ENCODE measurements at places on chromosomes 3 and 15.

- DNase-seq: no peak
Measured at GRCh38 chr3:141071681-141072260, 20.6 kb downstream of the SPSB4 start.

DNA sequence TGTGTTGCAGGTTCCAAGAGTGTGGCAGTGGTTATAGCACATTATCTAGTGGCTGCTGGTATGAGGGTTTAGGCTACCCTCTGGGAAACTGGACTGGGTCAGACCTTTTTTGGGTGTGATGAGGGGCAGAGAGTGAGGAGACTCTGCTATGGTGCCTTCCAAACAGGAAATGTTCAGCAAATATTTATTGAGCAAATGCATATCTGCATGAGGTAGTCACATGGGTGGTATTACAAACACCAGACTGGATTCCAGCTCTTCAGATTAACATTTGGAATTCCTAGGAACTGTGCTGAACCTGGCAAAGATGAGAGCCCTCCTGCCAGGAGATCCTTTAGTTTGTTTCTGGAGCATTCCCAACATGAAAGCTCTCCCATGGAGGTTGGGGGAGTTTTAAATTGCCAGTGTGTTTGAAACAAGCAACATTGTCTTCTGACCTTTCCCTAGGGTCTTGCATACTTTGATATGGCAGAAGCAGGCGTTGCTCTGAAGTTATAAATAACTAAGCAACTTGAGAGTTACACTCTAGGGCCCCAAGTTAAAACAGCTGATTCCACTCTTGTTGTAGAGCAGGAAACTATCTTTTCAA is 341.2 kb upstream of the C2CD4B start:
- DNase-seq: peak; percentile 56

DNA sequence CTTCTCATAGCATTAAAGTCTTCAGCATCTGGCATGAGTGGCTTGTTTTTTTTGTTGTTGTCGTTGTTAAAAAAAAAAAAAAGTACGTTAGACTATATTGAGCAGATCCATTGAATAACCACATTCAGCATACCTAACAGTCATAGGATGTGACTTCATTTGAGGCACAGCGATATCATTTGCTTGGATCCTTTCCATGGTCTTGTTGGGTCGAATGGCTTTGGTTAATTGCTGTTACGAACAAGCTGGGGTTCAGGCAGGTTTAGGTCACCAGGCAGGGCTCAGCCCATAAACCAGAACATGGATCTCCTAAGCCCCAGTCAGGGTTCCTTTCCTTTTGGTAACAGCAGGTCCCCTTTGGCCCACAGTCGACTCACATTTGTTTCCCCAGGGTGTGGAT is 76.2 kb downstream of the POLR2M start:
- DNase-seq: no peak

DNA sequence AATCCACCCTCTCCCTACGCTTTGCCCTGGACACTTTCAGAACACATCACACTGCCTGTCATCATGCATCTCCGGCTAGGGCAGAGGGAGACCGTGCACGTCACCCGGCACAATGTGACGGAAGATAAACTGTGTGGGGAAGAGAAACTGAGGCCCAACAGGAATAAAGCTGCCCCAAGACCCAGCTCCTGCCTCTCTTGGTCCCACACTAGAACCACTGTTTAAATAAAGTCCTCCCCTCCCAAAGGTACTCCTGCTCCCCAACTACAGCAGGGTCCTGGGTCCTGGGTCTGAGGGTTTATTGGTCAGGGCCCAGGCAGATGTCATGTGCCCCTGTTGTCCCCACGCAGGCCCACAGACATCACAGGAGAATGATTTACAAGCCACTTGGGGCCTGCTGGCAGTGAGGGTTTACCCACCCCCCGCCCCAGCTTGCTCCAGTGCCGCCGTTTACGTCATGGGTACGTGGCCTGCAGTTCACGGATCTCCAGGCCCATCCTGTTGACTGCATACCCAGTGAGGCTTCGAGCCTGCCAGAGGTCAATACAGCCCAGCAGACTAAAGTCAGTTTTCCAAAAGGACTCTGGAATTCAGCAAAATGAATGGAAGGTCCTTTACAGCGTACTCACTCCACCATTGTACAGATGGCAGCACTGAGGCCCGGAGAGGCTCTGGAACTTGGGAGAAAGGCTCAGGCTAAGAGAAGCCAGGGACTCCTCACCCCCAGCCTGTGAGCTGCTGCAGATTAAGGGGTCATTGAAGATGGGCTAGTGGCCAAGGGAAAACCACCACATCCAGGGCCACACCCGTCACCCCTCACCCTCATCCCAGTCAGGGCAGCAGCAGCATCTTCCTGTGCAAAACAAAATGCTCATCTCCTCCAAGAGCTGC is 23.2 kb downstream of the ALS2CL start:
- DNase-seq: no peak

DNA sequence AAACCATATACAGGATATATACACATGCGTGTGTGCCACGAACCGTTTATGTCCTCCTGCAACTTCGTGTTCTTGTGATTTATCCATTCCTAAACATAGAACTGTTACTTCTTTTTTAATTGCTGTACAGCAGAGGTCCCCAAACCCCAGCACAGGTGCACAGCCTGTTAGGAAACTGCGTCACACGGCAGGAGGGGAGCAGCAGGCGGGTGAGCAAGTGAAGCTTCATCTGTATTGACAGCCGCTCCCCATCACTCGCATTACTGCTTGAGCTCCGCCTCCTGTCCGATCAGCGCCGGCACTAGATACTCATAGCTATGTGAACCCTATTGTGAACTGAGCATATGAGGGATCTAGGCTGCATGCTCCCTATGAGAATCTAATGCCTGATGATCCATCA is 34.9 kb upstream of the NRROS start:
- no peak for DNase-seq

DNA sequence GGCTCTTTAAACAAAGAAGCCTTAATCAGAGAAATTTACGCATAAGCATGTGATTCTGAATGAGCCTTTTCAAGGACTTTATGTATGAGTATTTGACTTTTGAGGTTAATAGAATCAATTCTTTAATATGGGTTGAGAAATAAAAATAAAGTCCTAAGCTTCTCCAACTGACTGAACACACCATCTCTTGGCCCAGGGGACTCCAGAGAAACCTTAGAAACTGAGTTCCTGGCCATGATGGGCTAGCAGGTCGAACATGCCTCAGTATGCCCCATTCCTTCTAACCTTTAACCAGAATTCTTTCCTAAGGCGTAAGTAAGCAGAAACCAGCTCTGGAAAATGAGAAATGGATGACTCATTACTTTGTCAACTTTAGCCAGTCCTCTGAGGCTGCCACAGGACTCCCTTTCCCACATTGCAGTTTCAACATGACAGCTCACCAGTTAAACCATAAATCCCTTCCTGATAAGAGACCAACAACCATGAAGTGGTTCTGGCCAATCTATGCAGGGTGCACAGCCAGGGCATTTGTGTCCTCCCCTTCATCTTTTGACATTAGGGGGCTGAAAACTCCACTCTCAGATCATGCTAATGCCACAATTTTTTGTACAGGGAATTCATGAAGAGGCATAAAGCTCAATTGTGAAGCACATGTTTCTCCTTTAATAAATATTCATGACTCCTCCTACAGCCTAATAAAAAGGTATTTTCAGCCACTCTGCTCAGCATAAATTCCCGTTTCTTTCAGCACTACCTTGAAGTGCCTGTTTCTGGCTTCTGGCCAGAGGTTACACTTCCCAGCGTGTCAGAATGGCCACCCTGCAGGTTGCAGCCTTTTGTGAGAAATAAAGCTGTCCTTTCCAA is 33.3 kb downstream of the TM4SF18 start:
- peak; percentile 70 for DNase-seq

DNA sequence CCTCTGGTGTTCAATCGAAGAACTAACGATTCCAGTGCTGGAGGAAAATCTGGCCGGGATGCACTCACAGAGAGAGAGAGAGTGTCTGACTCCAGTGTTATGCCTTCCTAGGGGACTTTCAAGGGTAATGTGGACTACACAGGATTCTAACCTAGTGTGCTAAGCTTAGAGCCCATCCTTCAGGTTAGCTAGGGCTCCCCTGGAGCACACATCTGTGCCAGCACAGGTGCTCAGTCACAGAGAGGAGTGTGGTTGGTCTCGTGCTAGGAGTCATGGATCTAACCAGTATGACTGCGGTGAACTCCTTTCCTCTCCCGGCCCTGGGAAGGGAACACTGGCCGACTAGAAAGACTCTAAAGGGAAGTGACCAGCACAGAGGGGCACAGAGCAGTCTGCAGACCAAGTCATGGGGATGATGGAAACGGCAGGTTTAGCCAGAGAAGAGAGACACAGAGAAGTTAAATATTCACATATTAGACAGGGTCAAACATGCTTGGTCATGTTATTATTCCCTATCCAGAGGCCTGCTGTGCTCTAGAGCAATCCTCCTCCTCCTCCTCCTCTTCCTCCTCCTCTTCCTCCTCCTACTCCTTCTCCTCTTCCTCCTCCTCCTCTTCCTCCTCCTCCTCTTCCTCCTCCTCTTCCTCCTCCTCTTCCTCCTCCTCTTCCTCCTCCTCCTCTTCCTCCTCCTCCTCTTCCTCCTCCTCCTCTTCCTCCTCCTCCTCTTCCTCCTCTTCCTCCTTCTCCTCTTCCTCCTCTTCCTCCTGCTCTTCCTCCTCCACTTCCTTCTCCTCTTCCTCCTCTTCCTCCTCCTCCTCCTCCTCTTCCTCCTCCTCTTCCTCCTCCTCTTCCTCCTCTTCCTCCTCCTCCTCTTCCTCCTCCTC is 280.3 kb downstream of the XXYLT1 start:
- no peak for DNase-seq

DNA sequence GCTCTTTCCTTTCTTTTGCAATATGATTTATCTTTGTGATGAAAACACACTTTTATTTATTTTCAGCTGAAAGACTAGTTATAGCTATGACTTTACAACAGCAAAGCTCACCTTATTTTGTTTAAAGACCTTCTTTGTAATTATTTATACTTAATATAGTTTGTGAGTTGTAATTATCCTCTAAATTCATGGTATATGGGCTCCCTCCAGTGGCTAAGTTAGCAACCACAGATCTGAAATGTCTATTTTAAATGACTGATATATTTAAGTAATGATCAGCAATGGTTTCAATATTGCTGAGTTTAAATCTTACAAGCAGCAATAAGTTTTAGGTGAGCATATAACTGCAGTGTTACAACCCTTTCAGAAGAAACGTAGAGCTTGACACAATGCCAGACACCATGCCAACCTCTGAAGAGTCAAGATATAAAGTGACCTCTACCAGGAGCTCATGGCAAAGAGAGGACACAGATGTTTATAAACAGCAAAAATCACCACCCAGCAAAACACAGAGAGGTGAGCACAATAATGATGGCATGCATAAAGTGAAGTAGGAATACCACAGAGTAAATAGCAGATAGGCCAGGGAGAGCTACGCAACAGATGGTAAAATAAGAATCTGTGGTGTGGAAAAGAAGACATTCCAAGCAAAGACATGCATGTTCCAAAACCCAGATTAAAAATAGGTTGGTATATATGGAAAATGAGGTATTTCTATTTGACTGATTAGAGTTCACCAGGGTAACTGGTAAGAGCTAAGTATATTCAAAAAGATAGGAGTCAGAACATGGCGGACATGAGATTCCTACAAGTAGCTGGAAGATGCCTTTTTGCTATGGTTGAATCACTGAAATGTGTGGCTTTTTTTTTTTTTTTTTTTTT is 143.7 kb upstream of the ZNF385D start:
- no peak for DNase-seq

DNA sequence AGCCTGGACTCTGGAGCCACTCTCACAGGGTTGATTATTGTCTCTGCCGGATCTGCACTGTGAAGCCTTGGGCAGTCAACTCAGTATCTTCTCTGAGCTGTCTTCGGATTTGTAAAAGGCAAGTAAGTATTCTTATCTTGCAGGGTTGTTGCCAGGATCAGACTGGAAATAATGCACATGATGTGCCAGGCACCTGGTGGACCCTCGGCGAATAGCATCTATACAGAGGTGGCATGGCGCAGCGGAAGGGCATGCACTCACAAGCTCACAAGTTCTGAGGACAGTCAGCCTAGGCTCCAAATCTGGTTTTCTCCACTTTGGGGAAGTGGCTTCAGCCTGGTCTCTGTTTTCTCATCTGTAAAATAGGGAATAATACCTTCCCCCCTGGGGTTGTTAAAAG is 113.9 kb downstream of the SRGAP3 start:
- no peak for DNase-seq

- no peak for DNase-seq
Measured at GRCh38 chr3:66363148-66363547, 137.7 kb downstream of the LRIG1 start.

DNA sequence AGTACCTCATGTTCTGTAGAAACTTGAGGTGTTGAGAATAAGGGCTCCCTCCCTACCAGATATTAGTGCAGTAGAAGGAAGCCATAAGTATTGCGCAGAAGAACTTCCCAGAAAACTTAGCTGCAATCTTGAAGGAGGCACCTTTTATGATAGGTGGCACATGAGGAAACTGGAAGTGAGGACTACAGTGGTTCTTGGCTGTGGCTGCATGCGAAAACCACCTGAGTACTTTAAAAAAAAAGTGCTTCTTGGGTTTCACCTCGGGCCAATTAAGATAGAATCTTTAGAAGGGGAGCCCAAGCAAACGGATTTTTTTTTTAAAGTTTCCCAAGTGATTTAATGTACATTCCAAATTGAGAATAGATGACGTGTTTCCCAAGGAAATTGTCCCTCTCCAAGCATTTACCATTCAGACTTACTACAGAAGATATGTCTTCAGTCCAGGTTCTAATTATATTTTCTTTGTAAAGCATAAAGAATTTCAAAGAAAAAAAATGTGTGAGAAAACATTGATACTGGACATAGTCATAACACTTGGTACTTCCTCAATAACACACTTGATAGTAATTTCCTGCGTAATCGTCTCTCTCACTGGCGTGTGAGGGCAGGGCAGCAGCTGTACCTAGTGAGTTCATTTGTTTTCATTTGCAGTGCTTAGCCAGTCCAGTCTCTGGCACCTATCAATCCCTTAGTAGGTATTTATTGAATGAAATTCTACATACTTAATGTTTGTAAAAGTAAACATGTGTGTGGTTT is 12.3 kb upstream of the NR1I2 start:
- no peak for DNase-seq

GRCh38 chr3:40720341-40720740 is 195.6 kb downstream of the ZNF621 start:
- DNase-seq: no peak

DNA sequence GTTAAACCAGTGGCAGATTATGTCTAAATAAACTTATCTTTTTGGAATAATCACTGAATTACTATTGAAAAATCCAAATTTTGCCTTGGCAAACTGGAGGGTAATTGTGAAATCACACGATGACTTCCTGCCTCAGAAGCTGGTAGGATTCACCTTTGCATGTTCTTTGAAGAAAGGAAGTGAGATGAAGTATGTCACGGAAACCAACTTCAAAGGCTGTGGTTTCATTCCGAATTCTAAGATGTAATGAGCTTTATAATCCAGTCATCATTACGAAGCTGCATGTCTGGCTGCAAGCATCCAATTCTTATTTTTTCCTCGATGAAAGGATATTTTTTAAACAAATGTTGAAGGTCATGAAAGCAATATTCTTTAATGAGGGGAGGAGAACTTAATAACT is 15.0 kb upstream of the ZBED2 start:
- DNase-seq: no peak

- DNase-seq: peak; percentile 8
Measured at GRCh38 chr3:106249159-106249558, 380.3 kb upstream of the CBLB start.

- DNase-seq: no peak
Measured at GRCh38 chr15:77874063-77874462, 203.4 kb downstream of the TBC1D2B start.

Data from AG08396 (cell line).